ENCODE measurements at places on chromosomes 12 and 14. TPM values are rescaled to one million over a fixed set of nuclear protein-coding genes. Genes with fewer than 3 reads are reported as not detected.

DNA sequence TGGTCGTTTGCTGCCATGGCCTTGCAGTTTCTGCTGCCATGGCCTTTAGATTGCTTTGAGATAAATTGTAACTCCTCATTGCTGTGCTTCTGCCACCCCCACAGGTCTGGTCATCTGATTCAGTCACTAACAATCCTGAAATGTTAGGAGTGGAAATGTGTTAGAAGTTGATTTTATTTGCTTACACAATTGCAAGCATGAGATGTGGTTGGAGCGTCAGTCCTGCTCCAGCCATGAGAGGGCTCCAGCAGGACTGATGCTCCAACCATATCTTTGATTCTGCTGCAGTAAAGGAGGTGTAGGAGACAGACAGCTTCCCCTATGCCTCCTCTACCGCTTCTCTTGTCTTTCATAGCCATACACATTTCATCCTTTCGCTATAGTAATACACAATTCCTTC is 226.8 kb upstream of the RGS6 start:
- no peak for DNase-seq

- DNase-seq = no peak
Measured at GRCh38 chr12:7319930-7320329, 16.1 kb downstream of the ACSM4 start.

GRCh38 chr14:66043921-66044320 is 442.2 kb upstream of the CCDC196 start:
- DNase-seq = no peak

DNA sequence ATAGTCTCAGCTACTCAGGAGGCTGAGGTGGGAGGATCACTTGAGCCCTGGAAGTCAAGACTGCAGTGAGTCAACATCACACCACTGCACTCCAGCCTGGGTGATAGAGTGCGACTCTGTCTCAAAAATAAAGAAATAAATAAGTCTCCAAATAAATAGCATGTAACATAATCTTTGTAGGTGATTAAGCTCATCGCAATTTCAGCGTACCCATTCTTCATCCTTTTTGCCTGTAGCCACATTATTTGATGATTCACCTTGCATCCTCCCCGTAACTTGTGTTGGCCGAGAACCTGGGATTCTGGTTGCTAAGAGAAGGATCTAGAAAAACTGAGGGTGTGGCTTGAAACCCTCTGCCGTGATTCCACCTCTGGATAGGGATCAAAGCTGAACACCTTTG is 115.1 kb downstream of the GALC start:
- no peak for DNase-seq

PTPRR gene
- total RNA-seq = 0.55 TPM

TEP1 gene
- 10.5 TPM for total RNA-seq

SLC25A29 gene
- total RNA-seq = 16.5 TPM

FOXN4 gene
- total RNA-seq = not detected

IKZF4 gene
- total RNA-seq = 7.5 TPM

CLEC4A gene
- not detected for total RNA-seq
